ENCODE measurements at places on chromosomes 3 and 15. TPM values are rescaled to one million over a fixed set of nuclear protein-coding genes. Genes with fewer than 3 reads are reported as not detected.

MEX3B gene
- 1.4 TPM for total RNA-seq

IQCF5 gene
- total RNA-seq, result not detected

ZNF502 gene
- total RNA-seq, result 0.91 TPM

NRG4 gene
- total RNA-seq, result not detected

PPP4R2 gene
- 60.1 TPM for total RNA-seq

ZCWPW2 gene
- not detected for total RNA-seq

GOLGA8R gene
- total RNA-seq, result 2.0 TPM

EBLN2 gene
- total RNA-seq, result 15.8 TPM

WNT7A gene
- 10.1 TPM for total RNA-seq

IQCH gene
- total RNA-seq, result 0.70 TPM

IL5RA gene
- total RNA-seq, result 10.4 TPM

CSPG4 gene
- 0.08 TPM for total RNA-seq

MOBP gene
- total RNA-seq, result not detected

RAB6B gene
- total RNA-seq, result 4.3 TPM

FGF7 gene
- not detected for total RNA-seq

TM4SF4 gene
- total RNA-seq, result not detected

MEGF11 gene
- not detected for total RNA-seq

FRMD4B gene
- total RNA-seq, result 36.6 TPM

BNC1 gene
- not detected for total RNA-seq

PLSCR2 gene
- total RNA-seq, result not detected

SRPRB gene
- 34.5 TPM for total RNA-seq

SLC9C1 gene
- total RNA-seq, result not detected

INSYN1 gene
- total RNA-seq, result not detected

VIPR1 gene
- 33.4 TPM for total RNA-seq

ACTRT3 gene
- not detected for total RNA-seq

IL17RD gene
- not detected for total RNA-seq

GRK7 gene
- 0.18 TPM for total RNA-seq

QTRT2 gene
- total RNA-seq, result 43.4 TPM

SLC35G2 gene
- total RNA-seq, result not detected

NKIRAS1 gene
- 2.6 TPM for total RNA-seq

TARS3 gene
- 17.6 TPM for total RNA-seq

CSTA gene
- 1.3 TPM for total RNA-seq

CXCR6 gene
- 4.4 TPM for total RNA-seq

UBAP1L gene
- 7.8 TPM for total RNA-seq

CPN2 gene
- not detected for total RNA-seq

ST3GAL6 gene
- 0.99 TPM for total RNA-seq

TERB2 gene
- not detected for total RNA-seq

GUCA1C gene
- total RNA-seq, result not detected

GHSR gene
- not detected for total RNA-seq

GRM7 gene
- total RNA-seq, result not detected

SELENOS gene
- total RNA-seq, result 28.0 TPM

FANCD2OS gene
- total RNA-seq, result not detected

TEX9 gene
- 0.42 TPM for total RNA-seq

ARNT2 gene
- not detected for total RNA-seq

DAPK2 gene
- total RNA-seq, result 1.6 TPM

OR5H1 gene
- total RNA-seq, result not detected

RARRES1 gene
- total RNA-seq, result not detected

POLQ gene
- 0.23 TPM for total RNA-seq

ACAN gene
- total RNA-seq, result not detected

RASGRP1 gene
- total RNA-seq, result 138 TPM

PTX3 gene
- 1.2 TPM for total RNA-seq

Measured in T-helper 17 cell (primary cell).